ENCODE measurements at places on chromosomes 6 and 20. TPM values are rescaled to one million over a fixed set of nuclear protein-coding genes. Genes with fewer than 3 reads are reported as not detected.

The CST7 gene
- total RNA-seq = not detected

The DNMT3B gene
- 0.37 TPM for total RNA-seq

The VWA7 gene
- total RNA-seq = 0.10 TPM

The SS18L1 gene
- total RNA-seq = 3.6 TPM

The OVOL2 gene
- not detected for total RNA-seq

The ZBTB24 gene
- total RNA-seq = 7.5 TPM

The ZNF311 gene
- total RNA-seq = 0.56 TPM

The TRIM31 gene
- total RNA-seq = not detected

The TGM2 gene
- 16.8 TPM for total RNA-seq

The ERVFRD-1 gene
- not detected for total RNA-seq

The BTN1A1 gene
- not detected for total RNA-seq

The SLC17A2 gene
- not detected for total RNA-seq

The SLC4A11 gene
- total RNA-seq = 1.5 TPM

The VGLL2 gene
- total RNA-seq = not detected

The MEP1A gene
- not detected for total RNA-seq

The RNF144B gene
- total RNA-seq = 0.64 TPM

The WFDC5 gene
- total RNA-seq = not detected

The IPCEF1 gene
- total RNA-seq = not detected

The ZNF184 gene
- total RNA-seq = 2.7 TPM

The LTV1 gene
- total RNA-seq = 15.1 TPM

The PLCB4 gene
- total RNA-seq = 0.29 TPM

The FABP7 gene
- not detected for total RNA-seq

The KIF3B gene
- total RNA-seq = 15.5 TPM

The CNBD2 gene
- total RNA-seq = 5.1 TPM

The AP5S1 gene
- 23.3 TPM for total RNA-seq

Data from cardiac ventricle fibroblast (primary cell).